ENCODE measurements at places on chromosomes 5 and 9. TPM values are rescaled to one million over a fixed set of nuclear protein-coding genes. Genes with fewer than 3 reads are reported as not detected.
A peak's percentile ranks its signal among the peaks of the same experiment; 100 is the strongest.

DNA sequence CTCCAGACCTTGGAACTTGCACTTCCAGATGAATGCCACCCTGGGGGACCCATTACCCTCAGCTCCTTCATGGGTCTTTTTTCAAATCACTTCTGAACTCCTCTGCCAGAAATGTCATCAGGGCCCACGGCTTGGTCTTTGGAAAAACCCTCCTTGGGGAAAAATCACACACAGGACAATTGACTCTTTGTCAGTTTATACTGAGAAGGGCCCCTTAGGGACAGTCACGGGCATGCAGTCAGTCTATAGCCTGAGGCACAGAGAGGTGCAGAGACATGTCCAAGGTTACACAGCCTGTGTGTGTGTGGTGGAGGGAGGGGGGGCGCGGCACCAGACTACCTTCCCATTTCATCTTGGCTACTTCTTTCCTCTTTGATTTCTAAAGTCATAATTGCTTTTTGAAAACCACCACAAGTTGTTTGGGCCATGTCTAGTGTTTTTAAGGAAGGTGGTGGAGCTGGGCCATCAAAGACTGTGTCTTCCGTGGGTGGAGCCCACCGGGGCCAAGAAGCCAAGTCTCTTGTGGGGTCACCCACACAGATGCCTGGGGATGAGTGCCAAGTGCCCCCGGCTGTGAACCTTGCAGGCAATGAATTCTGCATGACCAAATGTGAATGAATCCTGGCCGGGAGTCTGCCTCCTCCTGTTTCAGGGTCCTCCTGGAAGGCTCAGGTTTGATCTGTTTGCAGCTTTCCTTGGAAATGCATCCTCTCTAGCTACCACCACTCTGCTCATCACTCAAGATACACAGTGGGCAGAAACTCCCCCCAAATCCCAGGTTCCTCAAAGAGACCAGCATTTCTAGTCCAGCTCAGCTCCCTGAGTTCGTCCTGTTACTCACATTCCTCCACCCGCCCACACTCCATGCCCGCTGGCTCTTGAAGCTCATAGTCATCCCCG, 200.1 kb upstream of the TBC1D2 start:
- DNase-seq, result peak; percentile 63

- no peak for DNase-seq
These were observed 81.5 kb upstream of the UNC5A start for GRCh38 chr5:176728831-176729251.

GRCh38 chr5:79666758-79667157, 22.9 kb upstream of the CMYA5 start:
- no peak for DNase-seq

DNA sequence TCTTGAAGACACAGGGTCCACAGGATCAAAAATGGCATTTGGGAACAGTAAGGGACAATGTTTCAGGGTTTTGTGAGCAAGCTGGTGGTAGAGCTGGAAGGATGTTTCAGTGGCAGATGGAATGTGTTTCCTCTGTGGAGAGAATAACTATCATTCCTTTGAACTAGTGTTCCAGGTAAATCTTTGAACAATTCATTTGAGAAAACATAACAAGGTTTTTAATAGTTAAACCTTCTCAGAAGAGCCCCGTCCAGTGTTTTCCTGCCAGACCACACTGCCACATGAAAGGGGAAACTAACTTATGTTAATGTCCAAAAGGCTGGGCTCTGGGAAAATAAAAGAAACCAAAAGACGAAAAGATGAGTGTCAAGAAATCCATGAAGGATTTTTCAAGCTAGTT, 207.0 kb upstream of the ZNF462 start:
- DNase-seq, result no peak

GRCh38 chr5:170429014-170429413, 39.8 kb upstream of the KCNMB1 start:
- DNase-seq, result peak; percentile 24

- peak; percentile 42 for DNase-seq
These were observed 47.2 kb downstream of the RFX3 start for GRCh38 chr9:3478549-3478953.

DNA sequence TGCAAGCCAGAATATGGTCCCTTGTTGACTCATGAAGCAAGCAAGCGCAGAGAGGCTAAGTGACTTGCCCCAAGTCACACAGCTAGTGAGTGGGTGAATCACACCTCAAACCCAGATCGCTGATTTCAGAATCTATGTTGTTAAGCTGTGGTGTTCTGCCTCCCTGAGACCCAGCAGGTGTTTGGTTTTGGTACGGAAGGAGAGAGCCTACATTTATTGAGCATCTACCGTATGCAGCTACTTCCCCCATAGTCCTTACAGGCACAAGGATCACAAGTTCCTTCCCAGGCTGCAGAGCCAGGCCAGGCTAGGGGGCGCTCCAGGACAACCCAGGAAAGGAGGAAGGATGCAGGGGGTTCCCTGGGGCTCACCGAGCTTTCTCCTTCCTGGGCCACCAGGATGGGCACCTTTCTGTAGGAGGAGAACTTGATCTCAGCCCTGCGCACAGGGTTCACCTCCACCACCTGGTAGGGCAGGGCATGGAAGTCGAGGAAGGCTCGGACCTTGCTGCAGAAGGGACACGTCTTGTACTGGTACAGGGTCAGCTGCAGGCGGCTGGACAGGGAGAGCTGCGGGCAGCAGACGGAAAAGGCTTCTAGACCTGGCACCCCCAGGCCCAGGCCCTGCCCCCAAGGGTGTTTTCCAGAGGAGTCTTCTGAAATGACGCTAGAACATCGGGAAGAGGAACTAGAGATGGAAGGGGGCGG, 2.5 kb downstream of the PTGES2 start:
- DNase-seq, result no peak

DNA sequence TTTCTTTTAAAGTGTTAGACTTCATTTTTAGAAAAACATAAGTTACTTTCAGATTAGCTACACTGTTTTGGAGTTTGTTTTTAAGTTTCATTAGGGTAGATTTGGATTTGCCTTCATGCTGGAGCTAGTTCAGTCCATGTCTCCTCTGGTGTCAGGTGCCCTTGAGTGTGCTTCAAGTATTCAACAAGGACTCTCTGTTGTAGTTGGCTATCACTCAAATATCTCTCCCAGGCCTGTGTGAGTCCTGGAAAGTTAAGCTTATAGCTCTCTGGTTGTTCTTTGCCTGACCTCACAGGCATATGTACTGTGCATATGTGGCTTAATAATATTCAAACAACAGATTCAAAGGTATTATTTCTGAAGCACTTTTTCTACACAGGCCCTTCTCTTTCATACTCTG, 45.4 kb downstream of the PTBP3 start:
- DNase-seq, result no peak

GRCh38 chr9:113185271-113185670, 34.5 kb downstream of the SLC31A2 start:
- DNase-seq, result peak; percentile 3

GRCh38 chr5:73280821-73281746, 108.1 kb downstream of the TMEM174 start:
- peak; percentile 60 for DNase-seq

DNA sequence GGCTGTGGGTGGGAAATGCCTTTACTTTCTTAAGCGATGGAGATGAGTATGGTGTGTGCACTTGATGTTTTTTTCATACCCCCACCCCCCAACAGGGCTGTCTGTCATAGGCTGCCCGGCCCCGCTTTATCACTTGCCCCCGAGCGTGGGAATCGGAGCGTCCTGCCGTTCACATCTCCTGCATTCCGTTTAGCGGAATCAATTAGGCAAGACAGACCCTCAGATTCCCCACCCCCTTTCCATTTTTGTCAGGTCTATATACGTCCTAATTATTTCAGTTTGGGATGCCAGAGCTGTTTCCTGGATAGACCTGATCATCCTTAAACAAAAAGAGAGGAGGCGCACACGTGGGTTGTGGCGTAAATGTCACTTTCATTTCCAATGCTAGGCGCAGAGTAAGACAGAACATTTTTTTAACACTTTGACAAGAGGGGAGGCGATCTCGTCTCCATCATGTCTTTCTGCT, 217.2 kb downstream of the MEF2C start:
- DNase-seq, result no peak

GRCh38 chr9:76562511-76562911, 103.5 kb downstream of the GCNT1 start:
- peak; percentile 41 for DNase-seq

- no peak for DNase-seq
These were observed 37.9 kb upstream of the SH3PXD2B start for GRCh38 chr5:172492097-172492840.

DNA sequence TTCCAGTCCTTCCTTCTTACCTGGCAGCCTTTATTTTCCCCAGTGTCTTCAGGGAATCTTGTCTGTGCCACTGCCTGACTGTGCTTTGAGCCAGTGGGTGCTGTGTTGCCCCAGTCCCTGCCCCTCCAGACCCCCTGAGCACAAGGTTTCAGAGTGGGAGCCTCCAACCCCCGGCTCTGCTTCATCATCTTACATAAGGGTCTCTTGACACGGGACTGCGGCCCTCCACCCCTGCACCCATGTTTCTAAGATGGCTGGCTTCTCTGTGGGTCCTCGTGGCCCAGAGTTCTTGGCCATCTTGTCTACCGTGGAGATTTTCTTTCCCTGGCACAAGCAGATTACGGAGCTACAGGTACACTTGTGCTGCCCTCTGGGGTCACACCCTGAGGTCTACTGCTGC, 194.1 kb downstream of the CACNA1B start:
- no peak for DNase-seq

GRCh38 chr5:59007460-59008063, 424.7 kb downstream of the RAB3C start:
- peak; percentile 31 for DNase-seq

DNA sequence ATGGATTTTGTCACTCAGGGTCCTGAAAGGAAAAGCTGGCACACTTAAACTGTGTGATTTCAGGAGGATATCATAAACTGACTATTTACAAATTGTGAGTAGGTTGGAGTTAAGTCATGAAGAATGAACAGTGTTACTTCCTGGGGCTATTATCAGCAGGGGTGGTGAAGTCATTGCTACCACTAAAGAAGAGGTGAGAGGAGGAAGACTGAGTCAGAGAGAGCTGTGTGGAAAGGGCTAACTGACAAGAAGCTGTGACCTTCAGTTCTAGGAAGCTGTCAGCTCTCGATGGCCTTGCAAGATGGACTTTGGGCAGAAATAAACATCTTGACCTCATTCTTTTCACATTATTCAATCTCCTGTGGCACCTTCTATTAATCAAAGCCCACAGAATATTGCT, 72.3 kb upstream of the STARD4 start:
- peak; percentile 79 for DNase-seq

- no peak for DNase-seq
These were observed 203.3 kb downstream of the SLIT3 start for GRCh38 chr5:169097374-169098326.

- DNase-seq, result peak; percentile 75
These were observed 7.2 kb upstream of the DUSP1 start for GRCh38 chr5:172777881-172778814.

DNA sequence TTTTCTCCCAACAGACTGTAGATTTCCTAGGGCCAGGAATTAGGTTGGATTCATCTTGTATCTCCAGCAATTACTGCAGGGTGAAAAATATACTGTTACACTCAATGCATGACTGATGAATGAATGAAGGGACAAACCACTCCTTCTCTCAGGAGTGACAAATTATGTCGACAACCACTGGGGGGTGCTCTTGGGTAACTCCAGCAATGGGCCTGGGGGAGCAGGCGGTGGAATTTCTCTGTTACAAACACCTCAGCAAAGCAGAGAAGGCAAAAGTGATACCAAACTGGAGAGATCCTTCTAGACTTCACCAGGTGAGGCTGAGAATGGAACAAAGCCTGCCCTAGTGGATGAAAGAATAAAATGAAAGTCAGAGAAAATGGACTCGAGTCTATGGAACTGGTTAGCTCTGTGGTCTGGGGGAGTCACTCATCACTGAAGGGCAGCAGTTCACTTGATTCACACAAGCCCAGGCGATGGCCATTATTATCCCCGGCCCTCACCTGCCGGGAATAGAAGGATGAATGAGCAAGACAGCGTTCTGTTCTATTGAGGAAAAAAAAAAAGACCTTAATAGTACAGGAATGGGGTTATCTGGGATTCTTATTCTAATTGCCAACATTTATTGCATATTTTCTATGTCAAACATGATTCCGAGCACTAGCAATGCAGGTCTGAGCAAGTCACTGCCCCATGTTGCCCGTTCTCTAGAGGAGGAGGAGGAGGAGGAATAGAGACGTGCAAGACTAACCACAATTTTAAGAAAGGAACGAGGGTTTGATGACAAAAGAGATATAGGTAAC, 341.1 kb downstream of the ASTN2 start:
- no peak for DNase-seq

DNA sequence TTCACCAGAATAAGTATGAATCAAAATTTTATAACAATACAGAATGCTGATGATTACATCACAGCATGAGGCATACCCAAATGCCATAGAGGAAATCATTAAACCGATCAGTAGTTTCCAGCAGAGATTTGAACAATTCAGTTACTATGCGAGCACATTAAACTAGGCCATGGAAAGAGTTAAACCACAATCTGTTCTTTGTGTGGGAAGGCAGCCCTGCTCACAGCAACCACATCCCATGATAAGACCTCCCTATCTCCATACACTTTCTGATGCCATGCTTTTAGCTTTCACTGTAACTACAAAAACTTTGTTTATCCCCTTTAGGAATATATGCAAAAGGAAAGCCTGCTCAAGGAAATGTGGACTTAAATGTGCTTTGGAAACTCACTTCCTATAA, 4.5 kb downstream of the NFIB start:
- peak; percentile 44 for DNase-seq

- DNase-seq, result no peak
These were observed 122.3 kb downstream of the VAV2 start for GRCh38 chr9:133869674-133870405.

DNA sequence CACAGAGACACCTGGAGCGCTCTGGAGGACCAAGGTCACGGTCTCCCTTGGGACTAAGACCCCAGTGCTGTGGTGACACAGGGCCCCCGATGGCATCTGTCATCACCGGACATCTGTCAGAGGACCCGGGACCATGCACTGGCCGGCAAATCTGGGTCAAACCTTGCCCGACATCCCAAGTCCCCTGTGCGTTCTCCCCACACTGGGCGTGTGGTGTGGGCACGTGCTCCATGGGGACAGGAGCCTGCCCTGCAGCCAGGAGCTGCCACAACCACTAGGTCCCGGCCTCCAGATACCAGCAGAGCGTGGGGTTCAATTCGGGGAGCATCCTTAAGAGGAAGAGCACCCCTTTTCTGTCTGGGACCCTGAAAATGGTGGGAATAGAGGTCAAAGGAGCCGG, 3.5 kb downstream of the AGPAT2 start:
- no peak for DNase-seq

GRCh38 chr9:76700916-76701315, 63.3 kb upstream of the PCA3 start:
- DNase-seq, result no peak

GRCh38 chr5:94470802-94471201, 147.6 kb downstream of the KIAA0825 start:
- no peak for DNase-seq

GRCh38 chr9:92247296-92247695, 46.2 kb downstream of the IARS1 start:
- DNase-seq, result peak; percentile 27

The EHMT1 gene
- 18.8 TPM for total RNA-seq

The IL5 gene
- not detected for total RNA-seq

The PCDHB14 gene
- total RNA-seq, result 0.88 TPM

The EPB41L4A gene
- total RNA-seq, result under 0.01 TPM

The TMEM245 gene
- total RNA-seq, result 49.4 TPM

The FBP1 gene
- total RNA-seq, result not detected

The SEMA5A gene
- total RNA-seq, result 12.0 TPM
